ENCODE measurements at places on chromosomes 16 and 17.

DNA sequence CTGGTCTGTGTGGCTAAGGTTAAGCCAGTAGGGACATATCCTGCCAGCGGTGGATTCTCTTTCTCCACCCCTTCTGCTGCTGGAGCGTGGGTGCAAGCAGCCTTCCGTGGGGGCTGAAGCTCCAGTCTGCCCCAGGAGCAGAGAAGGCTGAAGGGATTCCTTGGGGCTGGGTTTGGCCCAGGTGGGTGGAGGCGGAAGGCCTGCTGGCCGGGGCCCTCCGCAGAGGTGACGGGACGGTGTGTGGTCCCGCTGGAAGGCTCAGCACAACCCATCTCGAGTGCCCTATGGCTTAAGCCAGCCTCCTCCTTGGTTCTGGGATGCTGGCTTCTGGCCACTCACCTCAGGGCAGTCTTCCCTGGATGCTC lies 13.1 kb downstream of the TIMM22 start:
- no peak for DNase-seq

DNA sequence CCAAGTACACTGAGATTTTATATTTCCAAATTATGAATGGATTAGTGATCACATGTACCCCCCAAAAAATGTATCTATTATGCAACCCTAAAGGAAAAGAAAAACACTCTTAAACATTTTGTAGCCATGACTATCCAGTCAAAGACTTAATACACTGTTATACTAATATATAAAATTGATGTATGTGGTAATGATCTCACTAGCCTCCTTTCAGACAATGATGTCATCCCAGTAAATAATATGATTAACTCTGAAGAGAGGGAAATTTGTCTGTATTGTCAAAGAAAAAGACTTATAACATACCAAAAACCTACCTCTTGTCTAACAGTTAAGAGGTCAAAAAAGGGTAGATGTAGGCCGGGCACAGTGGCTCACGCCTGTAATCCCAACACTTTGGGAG lies 80.7 kb downstream of the USP32 start:
- no peak for DNase-seq

DNA sequence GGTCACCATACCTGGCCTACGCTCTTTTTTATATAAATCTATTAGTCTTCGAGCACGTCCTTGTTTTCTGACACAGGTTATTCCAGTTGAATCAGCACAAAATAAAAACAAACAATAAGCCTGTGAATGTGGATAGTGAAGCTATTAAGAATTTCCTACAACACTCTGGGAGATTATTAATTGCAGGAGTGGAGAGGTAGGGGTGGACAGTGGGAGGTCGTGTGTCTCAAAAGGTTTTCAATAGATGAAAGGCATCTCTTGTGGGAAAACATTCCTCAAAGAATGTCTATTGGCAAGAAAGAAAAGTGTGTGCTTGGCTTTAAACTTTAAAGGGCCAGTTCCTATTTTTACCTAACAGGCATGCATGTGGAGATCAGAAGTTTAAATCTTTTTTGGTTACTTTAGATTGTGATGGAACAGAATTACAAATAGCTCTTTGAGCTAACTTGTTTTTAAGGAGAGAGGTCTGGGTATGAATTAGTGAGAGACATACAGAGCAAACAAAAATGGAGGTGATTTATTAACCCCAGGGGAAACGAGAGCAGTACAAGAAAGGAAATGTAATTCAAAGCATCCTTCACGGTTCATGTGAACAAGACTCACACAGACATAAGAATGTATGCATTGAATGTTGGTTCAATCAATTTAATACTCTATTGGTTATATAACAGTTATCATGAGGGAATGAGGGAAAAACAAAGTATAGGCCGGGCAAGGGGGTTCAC lies 9.0 kb downstream of the SMYD4 start:
- no peak for DNase-seq

- no peak for DNase-seq
Observed at GRCh38 chr17:44280392-44280937, 12.5 kb upstream of the SLC4A1 start.

- DNase-seq = no peak
Observed at GRCh38 chr16:23924128-23924527, 88.3 kb downstream of the PRKCB start.

DNA sequence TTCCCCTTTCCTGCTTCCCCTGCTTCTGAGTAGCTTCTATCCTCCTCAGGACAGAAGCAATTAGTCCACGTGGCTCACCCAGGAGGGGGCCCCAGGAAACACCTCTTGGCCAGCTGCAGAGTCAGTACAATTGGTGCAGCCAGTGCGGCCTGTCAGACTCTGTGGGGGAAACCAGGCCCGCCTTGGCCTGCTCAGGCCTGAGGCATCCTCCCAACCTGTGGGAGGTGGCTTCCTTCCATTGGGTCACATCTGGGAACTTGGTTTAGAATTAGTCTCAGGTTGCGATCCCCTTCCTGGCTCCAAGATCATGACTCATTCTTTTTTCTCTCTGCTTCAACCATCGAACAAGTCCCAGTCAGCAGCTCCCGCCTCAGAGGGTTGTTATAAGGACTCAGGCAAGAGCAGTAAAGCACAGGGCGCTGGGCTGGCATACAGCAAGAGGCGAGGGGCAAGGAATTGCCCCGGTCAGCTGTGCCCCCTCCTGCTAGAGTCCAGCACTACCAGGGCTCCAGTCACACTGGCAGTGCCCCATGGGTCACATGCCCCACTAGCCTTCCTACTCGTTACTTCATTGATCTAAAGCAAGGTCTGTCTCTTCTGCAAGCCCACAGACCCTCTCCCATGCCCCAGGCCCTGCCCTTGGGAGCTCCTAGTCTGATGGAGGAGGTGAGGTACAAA lies 8.1 kb upstream of the EPX start:
- DNase-seq = no peak

DNA sequence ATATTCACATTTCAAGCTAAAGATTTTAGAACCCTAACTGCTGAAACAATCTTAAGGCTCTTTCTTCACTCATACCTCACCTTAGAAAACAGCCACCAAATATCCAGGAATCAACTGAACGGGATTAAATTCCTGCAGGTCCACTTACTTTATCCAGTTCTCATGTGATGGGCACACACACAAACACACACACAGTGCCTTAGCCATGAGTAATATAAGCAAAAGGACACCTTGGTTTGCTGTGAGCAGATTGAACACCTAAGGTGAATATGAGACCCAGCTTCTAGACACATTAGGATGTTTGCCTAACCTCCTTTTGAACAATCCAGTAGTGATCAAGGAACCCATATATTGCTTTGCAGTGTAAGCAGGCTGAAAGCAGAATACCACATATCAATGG lies 81.5 kb downstream of the TUBD1 start:
- DNase-seq = no peak

DNA sequence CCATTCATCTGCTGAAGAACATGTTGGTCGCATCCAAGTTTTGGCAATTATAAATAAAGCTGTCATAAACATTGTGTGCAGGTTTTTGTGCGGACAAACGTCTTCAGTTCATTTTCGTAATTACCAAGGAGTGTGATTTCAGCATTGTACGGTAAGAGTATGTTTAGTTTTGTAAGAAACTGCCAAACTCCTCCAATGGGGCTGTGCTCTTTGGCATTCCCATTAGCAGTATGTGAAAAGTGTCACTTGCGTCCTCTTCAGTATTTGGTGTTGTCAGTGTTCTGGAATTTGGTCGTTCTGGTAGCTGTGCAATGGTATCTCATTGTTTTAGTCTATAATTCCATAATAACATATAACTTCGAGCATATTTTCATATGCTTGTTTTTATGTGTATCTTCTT lies 120.9 kb downstream of the BCAS3 start:
- DNase-seq = no peak

GRCh38 chr17:57406981-57407286 lies 150.6 kb downstream of the MSI2 start:
- no peak for DNase-seq

GRCh38 chr17:1714980-1715802 lies 5.0 kb upstream of the TLCD2 start:
- peak; percentile 54 for DNase-seq

DNA sequence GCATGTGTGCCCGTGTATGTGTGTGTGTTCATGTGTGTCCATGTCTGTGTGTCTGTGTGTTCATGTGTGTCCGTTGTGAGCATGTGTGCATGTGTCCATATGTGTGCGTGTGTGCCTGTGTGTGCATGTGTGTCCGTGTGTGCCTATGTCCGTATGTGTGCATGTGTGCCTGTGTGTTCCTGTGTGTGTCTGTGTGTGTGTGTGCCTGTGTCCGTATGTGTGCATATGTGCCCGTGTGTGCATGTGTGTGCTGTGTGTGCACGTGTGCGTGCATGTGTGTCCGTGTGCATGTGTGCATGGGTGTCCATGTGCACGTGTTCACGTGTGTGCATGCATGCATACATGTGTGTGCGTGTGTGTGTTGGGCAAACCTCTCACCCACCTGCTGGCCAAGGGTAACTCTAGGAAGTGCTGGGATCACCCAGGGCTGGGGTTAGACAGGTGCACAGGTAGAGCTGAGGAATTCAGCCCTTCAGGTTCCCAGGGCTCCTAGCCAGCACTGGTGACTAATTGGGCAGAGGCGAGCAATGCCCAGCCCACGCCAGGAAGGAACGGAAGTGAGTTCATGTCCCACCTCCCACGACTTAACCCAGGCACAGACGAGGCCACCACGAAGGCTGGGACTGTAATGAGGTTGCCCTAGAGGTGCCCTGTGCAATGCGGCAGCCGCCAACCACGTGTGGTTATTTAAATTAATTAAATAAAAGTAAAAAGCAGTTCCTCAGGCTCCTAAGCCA lies 8.2 kb upstream of the CSNK1D start:
- DNase-seq = peak; percentile 76

DNA sequence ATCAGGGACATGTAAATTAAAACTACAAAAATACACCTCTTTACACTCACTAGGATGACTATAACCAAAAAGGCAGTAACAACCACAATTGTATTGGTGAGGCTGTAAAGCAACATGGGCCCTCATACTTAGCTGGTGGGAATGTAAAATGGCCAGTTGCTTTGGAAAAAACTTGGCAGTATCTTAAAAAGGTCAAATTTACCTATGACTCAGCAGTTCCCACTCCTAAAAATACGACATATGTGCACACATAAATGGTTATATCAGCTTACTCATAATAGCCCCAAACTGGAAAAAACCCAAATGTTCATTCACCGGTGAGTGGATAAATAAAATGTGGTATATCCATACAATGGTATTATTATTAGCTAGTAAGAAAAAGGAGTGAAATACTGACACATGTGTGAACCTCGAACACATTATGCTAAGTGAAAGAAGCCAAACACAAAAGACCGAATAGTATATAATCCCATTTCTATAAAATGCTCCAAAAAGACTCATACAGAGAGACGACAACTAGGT lies 391.4 kb downstream of the NPIPA8 start:
- DNase-seq = no peak

GRCh38 chr16:794091-794822 lies 5.8 kb downstream of the CHTF18 start:
- DNase-seq = no peak

- peak; percentile 59 for DNase-seq
Observed at GRCh38 chr16:47574091-47575054, 113.2 kb downstream of the PHKB start.

- DNase-seq = no peak
Observed at GRCh38 chr17:44258811-44259351, 9.1 kb downstream of the SLC4A1 start.

DNA sequence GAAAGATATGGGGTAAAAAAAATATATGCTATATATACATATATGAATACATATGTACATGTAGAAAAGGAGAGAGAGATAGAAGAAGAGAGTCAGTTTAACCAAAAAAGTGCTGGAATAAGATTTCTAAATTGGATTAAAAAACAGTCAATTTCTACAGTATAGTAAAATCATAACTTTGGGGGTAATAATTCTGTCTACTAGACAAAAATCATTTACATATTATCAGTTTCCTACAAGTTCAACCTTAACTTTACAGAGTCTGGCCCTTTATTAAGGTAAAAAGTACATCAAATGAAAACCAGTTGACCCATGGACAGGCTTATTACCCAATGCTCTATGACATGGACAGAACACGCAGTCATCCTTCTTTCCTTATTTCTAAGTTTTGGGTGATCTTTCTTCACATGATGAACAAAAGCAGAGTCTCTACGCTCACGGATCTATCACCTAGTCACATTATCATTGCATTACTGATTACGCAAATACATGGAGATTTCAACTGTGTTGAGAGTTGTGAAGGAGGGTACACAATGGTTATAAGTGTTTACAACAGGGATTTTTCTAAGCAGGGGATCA lies 63.9 kb upstream of the SMIM36 start:
- DNase-seq = no peak

DNA sequence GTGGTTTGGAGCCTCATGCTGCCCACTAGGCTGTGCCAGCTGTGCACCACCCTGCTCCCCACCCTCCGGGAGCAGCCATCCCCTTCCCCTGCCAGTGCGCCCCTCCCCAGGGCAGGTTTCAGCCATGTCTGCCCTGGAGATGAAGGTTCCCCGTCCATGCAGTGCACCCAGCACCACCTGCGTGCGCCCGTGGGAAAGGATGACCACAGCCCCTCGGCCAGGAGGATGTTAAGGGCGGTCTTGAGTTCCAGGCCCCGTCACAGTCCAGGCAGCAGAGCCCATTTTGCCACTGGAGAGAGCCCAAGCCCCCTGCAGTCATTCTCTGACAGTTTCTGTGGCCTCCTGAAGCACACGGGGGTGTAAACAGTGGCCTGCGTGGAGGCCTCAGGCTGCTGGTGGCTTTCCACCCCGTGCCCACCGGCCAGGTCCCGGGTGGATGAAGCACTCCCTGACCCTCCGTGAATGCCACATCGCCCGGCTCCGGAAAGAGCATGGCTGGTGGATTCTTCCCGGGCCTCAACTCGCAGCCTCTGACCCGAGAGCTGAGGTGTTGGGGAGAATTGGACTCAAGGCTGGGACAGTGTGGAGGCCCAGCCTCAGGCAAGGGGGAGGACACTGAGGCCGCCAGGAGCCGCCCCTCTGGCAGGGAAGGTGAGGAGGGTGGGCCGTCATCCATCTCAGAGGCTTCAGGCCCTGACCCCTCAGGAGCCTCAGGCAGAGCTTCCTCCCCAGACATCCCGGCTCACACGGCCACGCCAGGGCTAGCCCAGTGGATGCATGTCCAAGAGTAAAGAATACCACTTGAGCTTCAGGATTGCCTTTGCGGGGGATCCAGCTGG lies 69.7 kb upstream of the CHMP6 start:
- DNase-seq = no peak

DNA sequence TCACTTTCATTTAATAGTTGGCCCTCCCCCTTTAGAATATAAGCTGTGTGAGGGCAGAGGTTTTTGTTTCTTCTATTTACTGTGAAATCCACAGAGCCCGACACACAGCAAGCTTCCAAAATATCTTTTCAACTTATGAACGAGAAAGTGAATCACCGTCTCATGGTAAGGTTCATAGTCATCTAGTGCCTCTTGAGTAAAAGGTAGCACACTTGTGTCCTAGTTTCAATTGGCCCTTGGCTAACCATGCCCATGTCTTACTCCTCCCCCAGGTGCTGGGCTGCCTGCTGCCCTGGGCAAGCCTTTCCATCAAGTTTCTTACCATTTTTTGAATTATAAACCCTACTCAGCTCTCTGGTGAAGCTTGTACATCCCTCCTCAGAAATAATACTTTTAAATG lies 12.4 kb upstream of the GP2 start:
- DNase-seq = no peak
